HT-29 (cell line): ENCODE measurements at places on chromosomes 7 and 10. TPM values are rescaled to one million over a fixed set of nuclear protein-coding genes. Genes with fewer than 3 reads are reported as not detected.

The PGAM2 gene
- 0.56 TPM in 1 of 2 replicates, not detected in the other for total RNA-seq

The OR2A1 gene
- total RNA-seq = not detected in 2 replicates

The LLCFC1 gene
- not detected in 2 replicates for total RNA-seq

The PON1 gene
- total RNA-seq = 0.78 and 1.2 TPM in 2 replicates

The PTPRZ1 gene
- not detected in 2 replicates for total RNA-seq

The CACNA2D1 gene
- not detected in 2 replicates for total RNA-seq

The AKR1C1 gene
- 13.7 and 16.3 TPM in 2 replicates for total RNA-seq

The VGF gene
- 0.39 and 0.48 TPM in 2 replicates for total RNA-seq

The UCMA gene
- total RNA-seq = not detected in 2 replicates

The TBXAS1 gene
- total RNA-seq = 17.2 and 22.8 TPM in 2 replicates

The OR2A42 gene
- total RNA-seq = not detected in 2 replicates

The FKBP9 gene
- 63.5 and 77.2 TPM in 2 replicates for total RNA-seq

The C10orf71 gene
- not detected in 2 replicates for total RNA-seq

The OPN1SW gene
- not detected in 2 replicates for total RNA-seq

The TAS2R4 gene
- 0.13 and 0.23 TPM in 2 replicates for total RNA-seq

The FRMD4A gene
- total RNA-seq = not detected in 2 replicates

The SHLD2 gene
- 18.1 and 18.6 TPM in 2 replicates for total RNA-seq

The PNLIPRP3 gene
- total RNA-seq = not detected in 2 replicates

The CABCOCO1 gene
- not detected in 2 replicates for total RNA-seq
